ENCODE measurements at places on chromosomes 13 and 19.

DNA sequence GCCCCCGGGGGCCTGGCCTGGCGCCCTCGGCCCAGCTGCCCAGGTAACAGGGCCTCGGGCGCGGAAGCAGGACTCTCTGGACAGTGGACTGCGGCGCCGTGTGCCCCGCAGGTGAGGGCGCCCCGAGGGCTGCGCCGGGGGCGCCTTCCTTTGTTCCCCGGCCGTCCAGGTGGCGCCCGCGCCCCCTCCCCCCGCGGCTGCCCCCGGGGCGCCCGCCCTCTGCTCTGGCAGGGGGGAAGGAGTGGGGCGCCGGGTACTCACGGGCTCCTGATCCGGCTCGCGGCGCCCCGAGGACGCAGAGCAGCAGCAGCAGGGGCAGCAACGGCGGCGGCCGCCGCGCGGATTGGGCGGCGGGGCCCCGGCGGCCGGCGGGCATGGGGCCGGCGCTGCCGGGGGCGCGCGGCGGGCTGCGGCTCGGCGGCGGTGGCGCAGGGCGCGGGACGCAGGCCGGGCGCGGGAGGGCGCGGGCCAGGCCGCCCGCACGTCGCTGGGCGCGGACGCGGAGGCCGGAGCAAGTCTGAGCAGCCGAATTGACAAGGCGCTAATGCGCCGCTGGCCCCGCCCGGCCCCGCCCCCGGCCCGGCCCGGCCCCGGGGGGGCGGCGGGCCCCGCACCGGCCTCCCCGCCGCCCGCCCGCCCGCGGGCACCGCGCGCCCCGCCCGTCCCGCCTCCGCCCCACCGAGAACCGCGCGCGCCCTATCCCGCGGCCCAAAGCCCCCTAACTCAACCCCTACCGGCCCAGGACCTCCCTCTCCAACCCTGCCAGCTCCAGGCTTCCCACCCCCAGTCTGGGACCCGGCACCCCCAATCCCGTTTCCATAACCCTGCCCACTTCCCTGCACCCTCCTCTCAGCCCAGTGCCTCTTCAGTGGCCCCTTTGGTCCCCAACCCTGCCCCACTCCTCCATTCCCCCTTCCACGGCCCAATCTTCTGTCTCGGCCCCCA, at the start of gene CRLF1:
CRLF1 (minus strand) TSS at position 519 of the 945 bp plus-strand sequence; CDS start at position 376, 143 bp downstream.
- no peak for DNase-seq

DNA sequence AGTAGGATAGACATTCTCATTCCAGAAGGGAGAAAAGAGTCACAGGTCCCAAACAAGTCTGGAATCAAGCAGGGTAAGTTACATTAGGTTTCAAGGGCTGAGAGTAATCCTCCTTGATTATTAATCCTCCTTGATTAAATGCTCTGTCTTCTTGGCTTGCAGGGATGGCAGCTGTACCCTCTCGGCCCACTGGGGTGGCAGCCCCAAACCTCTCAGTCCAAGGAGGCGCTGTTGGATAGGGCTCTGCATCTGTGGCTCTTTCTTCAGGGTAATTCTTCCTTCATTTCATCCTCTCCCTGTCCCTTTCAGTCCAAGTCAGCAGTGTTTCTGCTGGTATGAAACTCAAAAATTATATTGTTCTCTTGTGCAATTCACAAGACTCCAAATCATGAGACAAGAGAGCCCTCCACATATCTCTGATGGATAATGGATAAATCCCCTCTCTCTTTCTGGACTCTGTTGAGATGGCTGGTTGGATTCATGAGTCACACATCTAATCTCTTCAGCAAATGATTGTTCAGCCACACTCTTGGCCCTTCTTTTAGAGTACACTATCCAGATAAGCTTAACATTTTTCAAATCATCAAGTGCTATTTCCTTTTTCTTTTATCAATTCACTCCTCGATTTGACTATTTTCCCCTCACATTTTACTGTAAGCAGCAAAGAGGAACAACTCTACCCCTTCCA, 323.7 kb upstream of the HTR2A start:
- DNase-seq: no peak

- DNase-seq: no peak
Observed at GRCh38 chr19:45526971-45527370, 19.7 kb downstream of the VASP start.

DNA sequence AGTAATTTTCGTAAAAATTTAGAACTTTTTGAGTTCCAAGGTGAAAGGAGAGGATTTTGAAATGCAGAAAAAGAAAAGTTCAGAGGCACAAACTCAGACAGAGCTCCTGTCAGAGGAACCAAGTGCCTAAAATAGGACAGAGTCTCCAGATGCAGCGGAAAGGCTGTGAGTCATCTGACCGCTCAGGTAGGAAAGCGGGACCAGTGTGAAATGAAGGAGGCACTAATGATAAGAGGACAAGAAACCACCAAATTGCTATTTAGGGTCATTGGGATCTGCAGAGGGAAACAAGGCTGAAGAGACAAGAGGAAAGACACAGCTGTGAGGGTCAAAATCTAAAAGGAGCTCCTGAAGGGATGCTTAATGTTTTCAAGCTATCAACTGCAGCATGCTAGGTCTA, 34.9 kb downstream of the IRS2 start:
- DNase-seq: no peak

DNA sequence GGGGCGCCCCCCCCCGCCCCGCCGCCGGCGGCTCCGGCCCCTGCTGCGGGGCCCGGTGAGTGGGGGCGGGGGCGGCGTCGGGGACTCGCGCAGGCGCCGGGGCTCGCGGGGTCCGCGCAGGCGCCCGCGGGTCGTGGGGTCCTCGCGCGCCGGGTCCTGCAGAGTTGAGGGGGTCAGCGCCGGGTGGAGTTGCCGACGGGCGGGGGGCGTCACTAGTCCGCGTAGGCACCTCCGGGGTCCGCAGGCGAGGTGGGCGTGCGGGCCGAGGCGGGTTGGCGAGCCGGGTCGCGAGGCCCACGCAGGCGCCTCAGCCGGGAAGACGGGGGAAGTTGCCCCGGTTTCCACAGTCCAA, 365 bp downstream of the PPP6R1 start:
- DNase-seq: no peak

Measured in stimulated activated CD4-positive, alpha-beta T cell treated with anti-CD3 and anti-CD28 coated beads, Interleukin-2, amount 100 ng/mL, for 48 hours (primary cell).